ENCODE measurements at places on chromosomes 3 and 15. TPM values are rescaled to one million over a fixed set of nuclear protein-coding genes. Genes with fewer than 3 reads are reported as not detected.

DNA sequence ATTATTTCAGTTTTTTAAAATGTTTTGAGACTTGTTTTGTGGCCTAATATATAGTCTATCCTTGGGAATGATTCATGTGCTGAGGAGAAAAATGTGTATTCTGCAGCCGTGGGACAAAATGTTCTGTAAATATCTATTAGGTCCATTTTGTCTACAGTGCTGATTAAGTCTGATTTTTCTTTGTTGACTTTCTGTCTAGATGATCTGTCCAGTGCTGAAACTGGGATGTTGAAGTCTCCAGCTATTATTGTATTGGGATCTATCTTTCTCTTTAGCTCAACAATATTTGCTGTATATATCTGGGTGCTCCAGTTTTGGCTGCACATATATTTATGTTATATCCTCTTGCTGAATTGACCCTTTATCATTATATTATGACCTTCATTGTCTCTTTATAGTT, 85.2 kb downstream of the UBE2E2 start:
- no peak for DNase-seq

DNA sequence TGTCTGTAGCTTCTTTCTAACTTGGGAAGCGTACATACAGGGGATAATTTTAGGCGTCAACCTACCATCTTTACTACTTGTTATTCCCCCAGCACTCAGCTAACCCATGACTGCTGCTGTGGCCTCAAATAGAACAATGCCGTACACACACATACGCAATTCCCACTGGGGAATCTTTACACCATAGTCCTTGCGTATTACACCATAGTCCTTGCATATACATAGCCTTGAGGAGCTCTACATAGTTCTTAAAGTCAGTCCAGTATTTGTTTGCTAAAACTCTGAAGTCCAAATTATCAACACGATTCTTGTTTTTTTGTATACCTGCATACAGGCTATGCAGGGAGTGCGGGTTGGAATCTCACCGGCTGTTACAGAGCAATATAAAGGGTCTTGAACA, 67.2 kb downstream of the CGNL1 start:
- no peak for DNase-seq

- DNase-seq: peak; percentile 88
Observed at GRCh38 chr15:66293419-66294156, at the start of gene DIS3L. Gene DIS3L (plus strand): TSS chr15:66293568. CDS start chr15:66293597, 29 bp downstream.

- DNase-seq: no peak
Observed at GRCh38 chr3:98188545-98188944, 22.0 kb downstream of the OR5H15 start.

DNA sequence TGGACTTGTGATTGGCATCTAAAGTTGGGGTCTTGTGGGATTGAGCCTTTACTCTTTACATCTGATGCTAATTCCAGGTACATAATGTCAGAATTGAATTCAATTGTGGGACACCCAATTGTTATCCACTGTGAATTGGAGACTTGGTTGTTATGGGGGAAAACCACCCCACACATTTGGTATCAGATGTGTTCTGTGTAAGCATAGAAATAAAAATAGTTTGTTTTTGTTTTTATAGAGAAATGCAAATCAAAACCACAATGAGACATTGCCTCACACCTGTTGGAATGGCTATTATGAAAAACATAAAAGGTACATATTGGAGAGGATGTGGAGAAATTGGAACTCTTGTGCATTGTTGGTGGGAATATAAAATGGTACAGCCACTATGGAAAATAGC, 58.5 kb downstream of the CPA3 start:
- no peak for DNase-seq

GRCh38 chr3:197186887-197187588, 111.4 kb downstream of the DLG1 start:
- no peak for DNase-seq

CIB2 gene
- 76.3 TPM for total RNA-seq

CNTN3 gene
- 7.5 TPM for total RNA-seq

ESYT3 gene
- 2.4 TPM for total RNA-seq

Measured in right cardiac atrium (tissue), 5 donors.